ENCODE measurements at places on chromosomes 2 and 18.
A peak's percentile ranks its signal among the peaks of the same experiment; 100 is the strongest.

- no peak for DNase-seq
Measured at GRCh38 chr2:9800975-9801726, 42.1 kb upstream of the TAF1B start.

DNA sequence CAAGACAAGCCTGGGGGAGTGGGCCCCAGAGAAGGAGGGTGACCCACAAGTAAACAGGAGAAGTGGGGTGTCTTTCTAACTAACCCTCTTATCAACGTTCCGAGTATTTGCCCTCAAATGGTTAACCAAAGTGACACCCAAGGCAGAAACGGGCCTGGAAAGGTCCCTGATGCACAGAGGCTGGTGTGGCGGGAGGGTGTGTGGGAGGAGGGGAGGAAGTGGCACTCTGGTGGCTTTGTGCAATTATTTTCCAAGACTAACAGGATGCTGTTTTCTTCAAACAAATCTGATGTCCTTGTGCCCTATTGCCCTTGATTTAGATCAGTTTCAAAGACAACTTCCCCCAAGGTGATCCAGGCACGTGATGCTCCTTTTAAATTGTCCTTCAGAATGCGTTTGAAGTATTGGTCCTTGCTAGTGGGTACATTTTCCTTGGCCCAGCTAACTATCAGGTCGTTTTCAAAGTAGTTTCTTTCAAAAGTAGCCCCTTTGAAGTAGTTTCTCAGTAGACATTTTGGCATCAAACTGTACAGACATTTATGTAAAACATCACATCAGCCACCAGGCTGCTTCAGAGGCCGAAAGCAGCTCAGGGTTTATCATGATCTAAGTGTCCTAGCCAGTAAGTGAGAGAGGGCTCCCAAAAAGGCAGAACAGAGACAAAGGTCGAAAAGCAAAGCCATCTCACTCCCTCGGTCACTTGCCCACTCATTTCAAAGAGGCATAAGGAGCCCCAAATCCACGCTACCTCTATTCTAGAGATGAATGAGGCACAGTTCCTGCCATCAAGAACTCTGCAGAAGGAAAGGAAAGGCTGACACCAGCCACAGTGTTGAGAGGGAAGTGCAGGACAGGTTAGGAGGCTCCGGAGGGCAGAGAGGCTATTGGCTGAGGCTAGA lies 371.1 kb upstream of the ID2 start:
- no peak for DNase-seq

GRCh38 chr2:8437228-8437948 lies 244.5 kb upstream of the ID2 start:
- no peak for DNase-seq

GRCh38 chr2:134398300-134398699 lies 144.4 kb downstream of the MGAT5 start:
- DNase-seq = no peak

GRCh38 chr2:151472966-151473365 lies 63.3 kb downstream of the RIF1 start:
- no peak for DNase-seq

- no peak for DNase-seq
Measured at GRCh38 chr2:152051436-152051835, 47.4 kb downstream of the CACNB4 start.

GRCh38 chr2:201151127-201151981 lies 31.6 kb upstream of the CASP10 start:
- DNase-seq = peak; percentile 96

- DNase-seq = peak; percentile 66
Measured at GRCh38 chr2:113768770-113769169, 12.3 kb upstream of the SLC35F5 start.

DNA sequence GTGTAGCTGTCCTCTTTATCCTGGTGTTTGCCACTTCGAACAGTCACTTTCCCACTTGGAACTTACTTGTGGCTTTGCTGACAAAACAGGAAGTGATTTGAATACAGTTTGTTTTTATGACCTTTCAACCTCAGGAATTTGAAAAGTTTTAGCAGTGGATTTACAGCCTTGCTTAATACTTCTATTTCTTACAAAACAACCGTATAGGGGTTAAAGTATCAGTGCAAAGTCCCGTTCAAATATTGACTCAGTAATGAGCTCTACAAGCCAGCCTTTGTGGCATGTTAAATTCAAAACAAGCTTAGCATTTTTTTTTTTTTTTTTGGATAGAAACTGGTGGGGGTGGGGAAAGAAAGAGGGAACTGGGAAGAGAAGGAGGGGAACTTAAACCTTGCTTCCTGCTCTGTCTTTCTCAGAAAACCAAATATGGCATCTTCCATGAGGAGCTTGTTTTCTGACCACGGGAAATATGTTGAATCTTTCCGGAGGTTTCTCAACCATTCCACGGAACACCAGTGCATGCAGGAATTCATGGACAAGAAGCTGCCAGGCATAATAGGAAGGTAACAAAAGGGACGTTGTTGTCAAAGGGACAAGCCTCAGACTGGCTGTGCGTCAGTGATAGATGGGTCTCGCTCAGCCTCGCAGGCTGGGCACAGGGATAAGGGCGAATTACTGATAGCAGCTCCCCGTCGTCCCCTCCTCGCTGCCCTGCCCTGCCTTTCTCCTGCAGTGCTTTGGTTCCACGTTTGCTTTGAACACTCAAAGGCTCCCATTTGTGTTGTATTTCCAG lies at the start of gene HNMT:
TSS of gene HNMT (plus strand) at position 408 of the 793 bp plus-strand sequence. CDS start at position 427, 19 bp downstream.
- peak; percentile 98 for DNase-seq

GRCh38 chr18:57901825-57902589 lies 98.9 kb upstream of the ATP8B1 start:
- DNase-seq = no peak

- no peak for DNase-seq
Measured at GRCh38 chr2:3747032-3747654, 43.8 kb downstream of the DCDC2C start.

GRCh38 chr2:198782734-198783133 lies 675.0 kb downstream of the SATB2 start:
- DNase-seq = no peak

DNA sequence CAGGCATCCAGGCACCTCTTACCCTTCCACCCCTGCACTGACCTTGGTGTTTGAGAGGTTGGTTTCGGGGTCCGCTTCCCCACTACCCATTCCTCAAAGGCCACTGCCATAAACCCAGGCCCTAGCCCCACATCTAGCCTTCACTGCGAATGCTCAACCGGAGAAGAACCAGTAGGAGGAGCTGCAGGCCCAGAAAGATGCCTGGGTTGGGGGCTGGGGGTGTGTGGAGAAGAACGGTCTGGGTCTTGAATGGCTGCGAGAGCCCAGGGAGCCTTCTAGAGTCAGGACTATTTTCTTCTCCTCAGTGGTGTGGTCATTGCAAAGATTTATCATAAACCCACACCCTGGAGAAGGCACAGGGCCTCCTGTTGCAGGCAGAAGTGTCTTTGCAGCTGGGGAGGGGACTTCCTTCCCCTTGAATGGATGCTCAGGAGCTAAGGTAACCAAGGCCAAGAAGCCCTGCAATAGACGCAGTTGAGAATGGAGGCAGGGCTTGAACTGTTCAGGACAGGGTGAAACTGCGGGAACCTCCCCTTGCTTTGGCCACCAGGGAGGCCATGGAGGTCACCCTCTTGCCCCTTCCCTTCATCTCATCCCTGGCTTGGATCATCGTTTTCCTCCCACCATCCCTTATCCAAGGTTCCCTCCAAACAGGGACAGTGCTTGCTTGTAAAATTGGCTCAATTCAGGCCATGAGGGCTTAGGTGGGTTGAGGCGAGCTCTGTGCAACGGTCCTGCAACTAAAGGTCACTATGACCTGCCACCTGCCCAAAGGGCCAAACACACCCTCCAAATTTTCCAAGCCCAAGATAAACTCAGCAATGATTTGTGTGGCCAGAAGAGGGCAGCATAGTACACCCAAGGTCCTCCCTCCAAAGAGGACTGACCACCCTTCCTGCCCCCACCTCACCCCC lies 20.9 kb downstream of the THNSL2 start:
- DNase-seq = peak; percentile 30
